OCI-LY7 (cell line): ENCODE measurements at places on chromosomes 11 and 22. TPM values are rescaled to one million over a fixed set of nuclear protein-coding genes. Genes with fewer than 3 reads are reported as not detected.
A peak's percentile ranks its signal among the peaks of the same experiment; 100 is the strongest.

APOA5 gene
- total RNA-seq: not detected in 2 replicates

EFCAB6 gene
- total RNA-seq: not detected in 2 replicates

ZNF280A gene
- total RNA-seq: not detected in 2 replicates

HEPN1 gene
- not detected in 2 replicates for total RNA-seq

CAT gene
- total RNA-seq: 47.8 and 58.3 TPM in 2 replicates

DNA sequence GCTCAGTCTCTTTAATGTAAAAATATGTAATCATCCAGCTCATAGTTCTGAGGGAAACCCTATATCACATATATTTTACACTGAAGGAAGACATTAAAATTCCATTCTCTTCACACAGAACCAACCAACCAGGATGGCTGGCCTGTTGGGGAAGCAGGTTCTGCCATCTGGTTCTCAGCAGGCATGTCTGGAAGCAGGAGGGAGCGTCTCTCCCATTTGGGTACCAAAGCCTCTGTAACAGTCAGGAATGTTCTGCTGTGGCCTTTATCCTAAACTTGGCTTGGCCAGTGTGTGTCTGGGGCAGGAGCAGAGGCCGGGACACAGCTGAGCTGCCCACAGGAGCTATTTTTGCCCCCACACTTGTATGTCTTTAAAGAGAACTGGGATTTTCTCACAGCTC lies 29.2 kb downstream of the SGSM3 start:
- no peak for DNase-seq

DNA sequence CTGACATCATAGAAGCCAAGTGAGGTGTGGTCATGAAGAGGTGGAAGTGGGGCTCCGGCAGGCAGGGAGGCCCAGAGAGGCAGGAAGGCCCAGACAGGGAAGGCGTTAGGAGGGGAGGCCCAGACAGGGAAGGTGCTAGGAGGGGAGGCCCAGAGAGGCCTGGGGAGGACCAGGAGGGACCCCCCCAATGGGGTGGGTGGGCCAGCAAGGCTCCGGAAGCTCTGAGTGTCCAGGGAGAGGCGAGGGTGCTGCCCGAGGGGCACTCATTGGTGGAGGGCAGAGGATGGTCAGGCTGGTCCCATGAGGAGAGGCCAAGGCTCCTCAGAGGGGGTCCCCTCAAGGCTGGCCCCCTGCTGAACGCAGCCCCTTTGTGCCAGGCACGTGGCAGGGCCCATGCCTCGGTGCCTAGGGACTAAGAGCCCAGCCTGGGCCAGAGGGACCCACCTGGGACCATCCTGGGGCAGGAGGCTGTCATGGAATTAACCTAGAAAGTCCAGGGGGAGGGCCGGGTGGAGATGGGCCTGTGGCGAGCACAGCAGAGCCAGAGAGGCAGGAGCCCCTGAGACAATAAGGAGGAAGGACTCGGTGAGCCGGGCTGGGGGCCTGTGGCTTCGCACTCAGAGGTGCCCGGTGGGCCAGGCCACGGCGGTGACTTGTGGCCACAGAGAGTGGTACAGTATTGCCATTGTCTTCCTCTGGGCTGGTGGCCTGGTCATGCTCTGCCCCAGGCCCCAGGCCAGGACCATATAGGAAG lies 12.2 kb downstream of the PHLDA2 start:
- DNase-seq: no peak

GRCh38 chr11:122192634-122193255 lies 76.7 kb upstream of the BLID start:
- no peak for DNase-seq

- DNase-seq: no peak
Measured at GRCh38 chr22:49272546-49273125, 555.0 kb downstream of the BRD1 start.

- no peak for DNase-seq
Measured at GRCh38 chr11:131486937-131487635, 116.7 kb downstream of the NTM start.

- peak; percentile 83 for DNase-seq
Measured at GRCh38 chr11:120702656-120703055, 191.1 kb downstream of the GRIK4 start.

DNA sequence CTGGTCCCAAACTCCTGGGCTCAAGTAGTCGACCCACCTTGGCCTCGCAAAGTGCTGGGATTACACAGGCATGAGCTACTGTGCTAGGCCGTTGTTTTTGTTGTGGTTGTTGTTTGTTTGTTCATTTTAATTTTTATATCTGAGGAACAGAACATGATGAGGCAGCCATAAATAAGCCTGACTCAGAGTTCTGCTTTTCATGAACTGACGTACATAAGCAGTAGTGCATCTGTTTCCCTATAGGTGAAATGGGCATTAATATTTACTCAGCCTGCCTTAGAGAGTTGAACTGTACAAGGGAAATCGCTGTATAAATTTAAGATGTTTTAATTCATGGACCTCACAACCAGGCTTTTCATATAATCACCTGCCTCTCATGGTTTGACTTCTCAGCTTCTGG lies 80.5 kb downstream of the PDHX start:
- DNase-seq: no peak

GRCh38 chr11:43567396-43567975 lies 113.1 kb upstream of the HSD17B12 start:
- peak; percentile 61 for DNase-seq

- DNase-seq: no peak
Measured at GRCh38 chr11:889687-890475, 20.7 kb downstream of the CHID1 start.

DNA sequence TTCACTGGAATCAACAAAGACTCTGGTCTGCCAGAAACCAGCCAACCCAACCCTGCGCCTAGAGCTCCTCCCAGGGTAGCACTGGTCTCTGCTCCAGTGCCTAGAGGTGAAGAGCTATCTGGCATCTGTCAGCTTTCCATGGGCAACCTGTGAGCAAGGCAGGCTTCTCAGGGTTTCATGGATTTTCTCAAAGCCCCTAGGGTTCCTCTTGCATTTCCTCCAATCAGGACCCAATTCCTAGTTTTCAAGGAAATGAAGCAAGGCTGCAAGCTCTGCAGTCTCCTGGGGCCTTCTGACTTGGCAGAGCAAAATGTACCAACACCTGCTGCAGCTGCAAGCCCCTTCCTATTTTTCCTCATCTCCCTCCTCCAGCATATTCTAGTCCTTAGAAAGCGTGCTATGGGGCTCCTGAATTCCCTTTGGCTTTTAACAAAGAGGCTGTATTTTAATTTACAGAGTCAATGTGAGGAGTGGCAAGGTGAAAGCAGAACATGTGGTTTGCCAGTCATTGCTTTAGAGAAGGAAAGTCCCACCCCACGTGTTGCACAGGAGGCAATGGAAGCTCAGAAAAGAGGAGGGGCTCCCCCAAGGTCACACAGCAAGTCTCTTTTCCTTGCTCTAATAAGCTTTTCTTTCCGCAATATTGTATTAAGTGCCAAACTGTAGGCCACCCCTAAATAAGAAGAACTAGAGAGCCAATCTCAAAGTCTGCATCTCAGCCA lies 33.0 kb upstream of the RIC3 start:
- DNase-seq: no peak

- no peak for DNase-seq
Measured at GRCh38 chr11:86891036-86891435, 64.2 kb downstream of the FZD4 start.

- DNase-seq: peak; percentile 16
Measured at GRCh38 chr11:35683728-35684339, 21.3 kb downstream of the TRIM44 start.

DNA sequence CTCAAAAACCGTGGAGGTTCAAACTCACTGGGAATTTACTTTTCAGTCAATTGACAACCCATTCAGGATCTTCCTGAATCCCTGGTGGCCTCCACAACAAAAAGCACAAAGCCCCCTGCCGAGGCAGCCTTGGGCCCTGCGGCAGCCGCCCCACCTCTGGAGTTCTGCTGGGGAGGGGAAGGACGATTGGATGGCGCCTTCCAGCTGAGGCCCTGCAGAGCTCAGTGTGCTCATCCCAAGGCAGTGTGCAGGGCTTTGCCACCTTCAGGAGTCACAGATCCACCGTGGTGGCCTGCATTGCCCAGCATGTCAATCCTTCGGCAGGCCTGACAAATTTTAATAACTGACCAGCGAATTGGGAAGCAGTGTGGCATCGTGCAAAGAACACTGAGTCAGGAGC lies 7.4 kb downstream of the ZFTA start:
- DNase-seq: no peak

- no peak for DNase-seq
Measured at GRCh38 chr11:117684731-117685130, 112.3 kb downstream of the DSCAML1 start.

- no peak for DNase-seq
Measured at GRCh38 chr11:126748793-126749192, 251.8 kb downstream of the KIRREL3 start.

DNA sequence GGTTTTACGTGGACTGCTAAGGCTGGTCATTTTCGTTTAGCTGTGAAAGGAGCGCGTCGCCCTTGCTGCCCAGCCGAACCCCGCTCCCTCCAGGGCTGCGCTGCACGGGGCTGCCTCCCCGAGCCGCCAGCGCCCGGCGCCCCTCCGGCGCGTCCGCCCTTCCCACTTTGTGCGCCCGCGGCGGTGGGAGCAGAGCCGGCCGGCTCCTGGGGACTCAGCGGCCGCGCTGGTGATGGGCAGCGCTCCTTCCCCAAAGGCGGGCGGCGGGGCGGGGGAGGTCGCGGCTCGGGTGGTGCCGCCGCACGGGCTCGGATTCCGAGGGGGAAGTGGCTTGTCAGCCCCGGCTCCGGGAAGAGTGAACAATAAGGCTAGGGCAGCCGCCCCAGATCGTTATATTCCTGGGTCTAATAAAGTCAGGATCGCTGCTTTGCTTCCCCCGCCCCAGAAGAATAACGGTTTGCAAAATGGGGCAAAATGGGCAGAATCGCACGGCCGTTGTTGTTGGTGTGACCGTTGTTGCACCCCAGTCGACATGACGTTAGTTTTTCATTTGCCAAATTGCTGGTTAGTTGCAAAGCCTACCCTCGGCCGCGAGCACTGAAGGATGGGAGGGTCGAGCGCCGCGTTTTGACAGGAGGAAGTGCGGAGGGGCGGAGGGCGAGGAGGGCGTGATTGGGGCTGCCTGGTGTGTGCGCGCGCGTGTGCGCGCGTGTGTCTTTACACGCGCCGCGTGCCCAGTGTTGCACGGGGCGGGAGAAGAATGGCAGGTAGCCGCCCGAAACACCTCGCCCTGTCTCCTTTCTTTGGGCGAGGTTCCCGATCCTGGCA lies 745 bp downstream of the NCAM1 start:
- DNase-seq: no peak

- DNase-seq: peak; percentile 53
Measured at GRCh38 chr11:73991471-73992006, 8.9 kb upstream of the UCP2 start.

- no peak for DNase-seq
Measured at GRCh38 chr11:65151331-65151899, 17.1 kb upstream of the SYVN1 start.

DNA sequence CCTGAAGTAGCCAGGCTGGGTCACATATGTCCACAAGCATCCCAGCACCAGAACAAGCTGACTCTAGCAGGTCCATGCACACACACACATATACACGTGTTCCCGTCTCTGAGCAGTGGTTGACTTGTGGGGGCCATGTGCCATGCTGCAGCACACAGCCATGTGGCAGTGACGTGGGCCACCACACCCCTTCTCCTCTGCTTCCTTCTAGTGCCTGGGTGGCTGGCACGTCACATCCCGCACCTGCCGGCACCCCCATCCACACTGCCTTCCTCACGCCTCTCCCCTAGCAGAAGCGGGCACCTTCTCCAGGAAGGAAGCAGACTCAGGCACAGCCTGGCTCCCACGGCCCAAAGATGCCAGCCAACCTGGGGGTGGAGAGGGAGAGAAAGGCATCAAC lies 9.5 kb downstream of the SYT7 start:
- DNase-seq: no peak

DNA sequence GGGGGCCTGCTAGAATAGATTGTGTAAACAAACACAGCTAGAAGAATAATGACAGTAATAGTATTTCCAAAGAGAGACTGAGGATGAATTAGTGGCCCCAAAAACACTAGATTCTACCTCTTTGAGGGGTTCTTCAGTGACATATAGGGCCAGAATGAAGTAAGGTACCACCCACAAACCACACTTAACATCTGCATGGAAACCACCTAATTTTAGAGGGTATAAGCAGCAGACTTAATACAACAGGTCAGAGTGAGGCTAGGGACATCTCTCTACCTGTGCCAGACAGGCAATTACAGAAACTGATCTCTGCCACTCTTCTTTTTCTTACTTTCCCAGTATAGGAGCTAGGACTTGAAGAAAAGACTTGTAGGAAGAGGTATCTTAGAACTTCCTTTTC lies 20.1 kb downstream of the ELP4 start:
- DNase-seq: no peak

DNA sequence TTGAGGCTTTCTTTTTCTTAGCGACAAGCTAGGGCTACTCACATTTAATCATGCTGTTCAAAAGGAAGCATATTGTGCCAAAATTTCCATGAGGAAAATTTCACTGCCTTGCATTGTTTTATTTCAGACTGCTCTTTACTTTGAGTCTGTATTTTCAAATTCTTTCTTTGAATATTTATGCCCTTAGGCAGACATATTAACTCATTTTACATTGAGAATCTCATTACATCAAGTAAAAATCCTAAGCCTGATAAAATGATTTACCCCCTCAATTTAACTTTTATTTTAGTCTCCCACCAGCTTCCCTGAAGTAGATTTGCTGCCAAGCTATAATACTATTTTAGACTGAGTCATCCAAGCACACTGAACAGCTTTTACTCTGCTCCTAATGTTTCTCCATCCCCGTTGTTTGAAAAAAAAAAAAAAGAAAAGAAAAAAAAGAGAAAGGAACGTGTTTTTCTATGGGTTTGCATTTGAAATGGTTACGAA lies 189.3 kb upstream of the MTMR2 start:
- no peak for DNase-seq

DNA sequence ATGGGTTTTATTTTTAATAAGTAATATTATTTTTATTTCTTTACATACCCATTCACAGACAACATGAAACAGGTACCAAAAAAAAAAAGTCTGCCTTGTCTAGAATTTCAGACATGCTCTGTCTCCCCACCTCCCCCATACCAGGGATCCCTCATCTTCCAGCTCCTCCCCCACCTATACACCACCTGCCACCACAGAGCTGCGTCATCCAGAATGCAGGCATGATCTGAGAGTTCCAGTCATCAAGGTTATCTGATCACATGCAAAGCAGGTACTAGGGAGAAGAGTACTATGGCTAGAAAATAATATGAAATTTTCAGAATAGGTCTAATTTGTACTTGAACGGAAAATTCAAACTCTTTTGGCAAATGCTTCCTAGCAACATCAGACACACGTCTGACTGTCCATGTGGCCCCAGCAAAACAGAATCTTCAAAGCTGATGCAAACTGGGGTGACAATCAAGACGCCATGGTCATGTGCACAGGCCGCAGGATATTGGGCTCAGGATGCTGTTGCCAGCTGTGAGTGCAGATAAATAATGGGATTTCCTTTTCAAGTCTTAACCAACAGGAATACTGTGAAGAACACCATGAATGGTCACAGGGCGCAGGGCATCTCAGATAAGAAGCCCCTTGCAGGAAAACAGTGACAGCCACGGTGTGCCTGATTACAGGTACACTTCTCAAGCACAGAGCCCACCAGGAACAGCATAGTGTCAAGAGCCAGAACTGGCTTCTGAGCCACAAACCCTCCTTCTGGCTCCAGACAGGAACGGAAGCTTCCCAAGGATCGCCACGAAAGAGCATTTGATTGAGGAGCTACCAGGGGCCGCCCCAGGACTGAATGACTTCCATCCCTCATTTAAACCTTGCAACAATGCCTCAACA lies 169.5 kb downstream of the EFCAB6 start:
- no peak for DNase-seq
